NCI-H460 (cell line): ENCODE measurements at places on chromosomes 3 and 15. TPM values are rescaled to one million over a fixed set of nuclear protein-coding genes. Genes with fewer than 3 reads are reported as not detected.

GRCh38 chr15:74857082-74857655 is 14.2 kb upstream of the ULK3 start:
- no peak for DNase-seq

DNA sequence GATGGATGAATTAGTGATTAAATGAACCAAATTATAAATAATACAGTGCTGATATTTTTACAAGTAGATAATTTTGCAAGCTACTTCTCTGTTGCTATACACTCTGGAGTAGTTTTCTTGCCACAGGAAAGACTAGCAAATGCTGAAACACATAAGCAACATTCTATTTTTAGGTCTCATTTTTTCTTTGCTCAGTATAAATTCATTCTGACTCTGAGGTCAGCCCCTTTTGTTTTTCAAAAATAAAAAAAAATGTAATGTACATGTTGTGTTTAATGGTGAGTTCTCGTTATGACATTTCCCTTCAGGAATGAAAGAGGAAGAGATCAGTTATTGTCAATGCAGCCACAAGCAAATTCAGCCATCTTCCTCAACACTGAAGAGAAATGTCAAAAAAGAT is 24.9 kb downstream of the GJD2 start:
- DNase-seq = no peak

- no peak for DNase-seq
These were observed 606.6 kb downstream of the RBMS3 start for GRCh38 chr3:29887451-29887850.

- no peak for DNase-seq
These were observed 192.7 kb upstream of the KCNMB2 start for GRCh38 chr3:178343433-178344038.

The CFAP44 gene
- total RNA-seq = 2.4 and 2.6 TPM in 2 replicates
